ENCODE measurements at places on chromosomes 6 and 20.

DNA sequence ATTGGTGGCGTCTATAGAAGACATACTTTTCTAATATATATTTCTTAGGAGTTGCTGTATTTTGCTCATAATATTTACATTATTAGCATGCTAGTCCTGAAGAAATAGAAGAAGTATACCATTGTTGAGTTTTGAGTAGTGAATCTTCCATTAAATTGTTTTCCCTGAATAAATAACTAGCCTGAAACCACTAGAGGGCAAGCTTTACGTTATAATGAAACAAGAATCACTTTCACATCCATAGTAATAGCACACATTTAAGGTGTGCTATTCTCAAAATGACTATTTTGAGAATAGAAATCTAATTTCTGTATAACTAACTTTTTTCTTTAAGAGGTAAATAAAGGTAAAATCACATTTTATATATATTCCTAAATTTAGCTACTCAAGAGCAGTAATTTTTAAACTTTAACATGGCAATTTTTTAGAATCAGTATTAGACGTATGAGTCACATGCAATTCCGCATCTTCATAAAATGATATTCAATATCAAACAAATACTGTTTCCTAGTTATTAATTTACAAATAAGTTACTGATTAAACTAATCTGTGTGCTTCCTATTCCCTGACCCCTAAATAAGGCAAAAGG is 213.2 kb upstream of the MANEA start:
- no peak for DNase-seq

GRCh38 chr6:109526905-109527628 is 44.0 kb upstream of the ZBTB24 start:
- DNase-seq = peak; percentile 65

DNA sequence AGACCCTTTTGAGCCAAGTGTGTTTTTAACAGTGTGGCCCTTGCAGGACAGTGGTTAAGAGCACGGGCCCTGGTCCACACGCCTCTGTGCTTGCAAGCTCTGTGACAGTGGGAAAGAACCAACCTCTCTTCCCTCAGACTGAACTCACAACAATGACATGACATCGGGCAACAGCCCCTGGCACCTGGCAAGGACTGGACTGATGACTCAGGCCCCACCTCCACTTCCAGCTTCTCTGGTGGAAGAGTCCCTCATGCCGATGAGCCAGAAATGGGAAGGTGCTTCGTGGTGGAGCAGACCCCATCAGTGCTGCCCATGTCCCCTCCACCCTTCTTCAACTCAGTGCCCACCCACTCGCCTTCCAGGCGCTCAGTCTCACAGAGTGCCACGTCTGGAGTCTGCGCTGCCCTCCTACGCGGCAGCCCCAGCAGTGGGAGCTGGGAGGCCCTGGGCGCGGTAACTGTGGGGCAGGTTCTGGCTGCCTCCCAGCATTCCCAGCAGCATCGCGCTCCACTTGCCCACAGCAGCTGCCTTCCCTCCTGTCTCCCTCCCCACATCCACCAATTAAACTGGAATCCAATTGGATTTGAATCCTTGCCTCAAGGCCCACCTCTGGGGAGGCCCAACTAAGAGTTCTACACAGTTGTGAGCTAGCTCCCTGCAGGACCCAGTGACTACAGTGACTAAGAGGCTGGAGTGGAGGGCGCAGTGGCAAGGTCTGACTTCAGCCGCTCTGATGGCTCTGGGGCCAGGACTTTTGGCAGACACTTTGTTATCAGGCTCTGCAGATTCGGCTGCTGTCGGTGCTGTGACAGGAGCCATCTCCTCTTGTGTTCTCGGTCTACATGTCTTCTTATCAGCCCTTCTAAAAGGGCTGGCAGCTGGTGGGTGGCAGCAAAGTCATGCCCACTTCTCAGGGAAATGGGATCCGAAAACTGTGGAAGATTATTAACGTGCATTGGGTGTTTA is 156.8 kb upstream of the MLN start:
- DNase-seq = no peak

GRCh38 chr6:90151576-90152422 is 144.8 kb downstream of the BACH2 start:
- no peak for DNase-seq

- peak; percentile 50 for DNase-seq
These were observed 556 bp upstream of the SCAF8 start for GRCh38 chr6:154732538-154733182.

- no peak for DNase-seq
These were observed 13.8 kb upstream of the TCP11 start for GRCh38 chr6:35154947-35155346.

DNA sequence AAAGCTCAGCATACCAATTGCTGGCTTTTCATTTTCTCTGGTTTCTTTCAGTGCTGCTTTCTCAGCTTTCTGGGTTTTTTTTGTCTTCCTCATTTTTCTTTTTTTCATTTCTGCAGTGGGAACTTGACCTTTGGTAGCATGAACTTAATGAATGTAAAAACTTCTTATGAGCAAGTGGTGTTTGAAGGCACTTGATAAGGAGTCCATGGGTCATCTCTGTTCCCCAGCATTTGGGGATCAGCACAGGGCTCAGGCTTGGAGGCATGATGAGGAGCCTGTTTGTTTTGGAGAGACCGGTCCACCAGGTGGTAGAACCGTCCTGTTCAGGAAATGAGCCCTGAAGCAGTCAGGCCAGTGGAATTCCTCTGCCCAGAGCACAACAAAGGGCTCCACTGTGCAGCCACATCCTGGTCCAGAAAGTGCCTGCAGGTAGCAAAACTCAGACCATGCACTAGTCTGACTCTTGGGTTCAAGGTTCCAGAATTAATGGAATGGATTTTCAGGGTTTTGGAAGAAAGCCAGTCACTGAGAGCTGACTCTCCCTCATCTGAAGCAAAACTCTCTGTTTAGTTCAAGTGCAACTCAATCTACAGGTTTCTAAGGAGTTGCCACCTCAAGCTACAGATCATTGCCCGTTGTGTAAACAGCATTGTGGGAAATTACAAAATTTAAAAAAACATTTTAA is 52.3 kb upstream of the ADGRF1 start:
- DNase-seq = no peak

- DNase-seq = no peak
These were observed 45.0 kb downstream of the SLC23A2 start for GRCh38 chr20:4956200-4956810.

DNA sequence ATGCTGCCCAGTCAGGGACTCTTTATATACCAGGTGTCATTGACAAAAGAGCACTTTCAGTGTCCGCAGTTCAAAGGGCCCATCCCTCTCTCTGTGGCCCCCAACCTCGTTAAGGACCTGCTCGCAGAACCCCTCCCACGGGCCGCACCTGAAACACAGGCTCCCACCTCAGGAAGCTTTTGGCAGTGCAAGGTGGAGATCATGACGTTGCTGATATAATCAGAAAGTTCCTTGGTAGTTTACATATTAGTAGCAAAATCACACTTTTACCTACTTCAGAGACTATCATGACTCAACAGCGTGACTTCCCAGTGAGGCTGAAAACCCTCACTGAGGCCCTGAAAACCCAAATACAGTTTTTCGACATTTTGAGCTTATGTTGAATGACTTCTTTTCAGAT is 4.1 kb downstream of the TTLL2 start:
- DNase-seq = no peak

GRCh38 chr6:46917002-46917545 is 4.7 kb downstream of the ADGRF5 start:
- DNase-seq = no peak

GRCh38 chr20:52959125-52959524 is 13.0 kb upstream of the TSHZ2 start:
- DNase-seq = peak; percentile 15

GRCh38 chr6:82143041-82143481 is 104.5 kb downstream of the IBTK start:
- no peak for DNase-seq

GRCh38 chr6:2433266-2433665 is 187.9 kb upstream of the GMDS start:
- no peak for DNase-seq

DNA sequence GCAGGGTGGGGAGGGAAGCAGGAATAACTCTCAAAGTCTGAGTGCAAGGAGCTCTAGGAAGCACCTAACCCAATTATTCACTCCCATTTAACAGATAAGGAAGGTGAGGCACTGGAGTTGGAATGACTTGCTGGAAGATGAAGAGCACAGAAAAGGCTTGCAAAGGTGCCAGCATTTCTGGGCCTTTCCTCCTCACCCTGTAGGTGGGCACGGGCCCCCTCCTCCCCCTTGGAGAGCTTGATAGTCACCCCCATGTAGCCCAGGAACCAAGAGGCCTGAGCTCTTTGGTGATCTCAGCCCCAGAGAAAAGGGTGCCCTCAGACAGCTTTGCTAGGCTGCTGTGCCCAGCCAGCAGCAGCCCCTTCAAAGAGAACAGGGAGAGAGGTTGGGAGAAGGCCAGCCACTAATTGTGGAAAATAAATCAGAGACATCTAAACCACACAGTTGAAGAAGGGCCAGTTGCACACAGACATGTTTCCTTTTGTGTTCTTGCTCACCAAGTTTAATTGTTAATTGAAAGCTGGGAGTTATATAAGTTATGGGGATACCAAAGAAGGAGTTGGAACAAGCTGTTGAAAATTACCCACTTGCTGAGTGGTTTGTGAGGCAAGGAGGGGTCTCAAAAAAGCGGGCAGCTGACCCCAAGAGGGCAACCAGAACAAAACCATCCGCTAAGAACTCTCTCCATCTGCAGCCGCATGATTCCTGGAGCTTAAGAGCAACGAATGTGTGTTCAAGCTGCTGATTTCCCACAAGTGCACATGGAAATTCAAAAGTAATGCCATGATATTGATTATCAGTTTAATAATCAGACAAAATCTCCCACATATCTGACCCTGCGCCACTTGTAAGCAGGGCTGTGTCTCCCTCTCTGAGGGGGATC is 77.0 kb downstream of the MRPL14 start:
- no peak for DNase-seq

GRCh38 chr6:10465629-10466499 is 51.0 kb upstream of the TFAP2A start:
- peak; percentile 55 for DNase-seq

GRCh38 chr6:107105511-107106116 is 9.7 kb downstream of the BEND3 start:
- DNase-seq = no peak

- DNase-seq = no peak
These were observed 499.1 kb downstream of the CD83 start for GRCh38 chr6:14616656-14617055.

- DNase-seq = no peak
These were observed 13.5 kb downstream of the DHX35 start for GRCh38 chr20:38975539-38976120.

GRCh38 chr6:44831002-44831610 is 443.6 kb downstream of the CDC5L start:
- no peak for DNase-seq

All from neural crest cell (in vitro differentiated cells).